ENCODE measurements at places on chromosomes 7 and 10. TPM values are rescaled to one million over a fixed set of nuclear protein-coding genes. Genes with fewer than 3 reads are reported as not detected.

C10orf53 gene
- under 0.01 TPM for total RNA-seq

C10orf143 gene
- 0.44 TPM for total RNA-seq

PAPSS2 gene
- 77.7 TPM for total RNA-seq

CPVL gene
- 1.4 TPM for total RNA-seq

DENND11 gene
- total RNA-seq, result 8.4 TPM

All from uterine smooth muscle cell (primary cell).